ENCODE measurements at places on chromosomes 13 and 19.

- DNase-seq = no peak
These were observed 48.8 kb downstream of the KCTD15 start for GRCh38 chr19:33845498-33845897.

DNA sequence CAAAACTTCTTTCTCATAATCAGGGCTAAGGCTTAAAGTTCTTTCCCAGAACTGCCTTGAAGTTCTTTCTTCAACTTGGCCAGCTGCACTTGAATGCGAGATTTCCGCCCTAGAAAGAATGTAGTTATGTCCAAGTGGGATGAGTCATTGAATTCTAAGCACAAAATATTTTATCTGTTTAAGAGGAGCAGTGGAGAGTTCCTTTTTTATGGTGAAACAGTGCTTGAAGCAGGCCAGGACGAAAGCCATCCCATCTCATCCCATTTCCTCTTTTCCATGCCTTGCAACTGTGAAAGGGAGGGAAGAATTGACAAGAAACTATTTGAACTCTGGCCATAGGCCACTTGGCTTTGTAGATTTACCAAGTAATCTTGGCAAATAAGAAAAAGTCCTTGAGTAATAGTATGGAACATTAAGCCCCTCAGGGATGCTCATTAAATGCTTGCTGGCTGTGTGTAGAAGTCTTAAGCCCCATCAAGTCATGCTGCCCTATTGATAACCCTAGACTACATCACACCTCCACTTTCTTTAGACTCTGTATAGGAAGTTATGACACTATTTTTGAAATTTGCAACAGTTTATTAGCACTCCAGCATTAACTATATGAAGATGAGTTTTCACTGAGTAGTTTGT lies 174.5 kb downstream of the KCTD12 start:
- peak; percentile 98 for DNase-seq

DNA sequence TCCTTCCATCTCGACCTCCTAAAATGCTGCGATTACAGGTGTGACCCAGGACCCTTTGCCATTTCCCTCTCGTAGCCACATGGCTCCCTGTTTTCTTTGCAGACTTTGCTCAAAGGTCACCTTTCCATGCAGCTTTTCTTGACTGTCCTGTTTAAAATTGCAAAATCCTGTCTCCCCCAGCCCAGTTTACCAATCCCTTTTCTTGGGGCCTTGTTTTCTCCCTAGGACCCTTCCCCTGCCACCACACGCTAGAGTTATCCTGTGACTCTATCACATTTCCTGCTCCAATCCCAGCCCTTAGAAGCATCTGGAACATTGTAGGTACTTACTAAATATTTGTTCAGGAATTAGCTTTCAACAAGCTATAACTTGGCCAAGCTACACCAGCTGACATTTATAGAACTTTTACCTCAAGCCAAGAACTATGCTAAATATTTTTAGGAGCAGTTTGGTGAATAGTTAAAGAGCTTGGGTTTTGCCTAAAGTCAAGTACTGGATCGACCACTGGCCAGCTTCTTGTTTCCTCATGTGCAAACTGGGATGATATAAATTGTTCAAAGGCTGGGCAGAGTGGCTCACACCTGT lies 9.1 kb upstream of the SERTAD3 start:
- no peak for DNase-seq

DNA sequence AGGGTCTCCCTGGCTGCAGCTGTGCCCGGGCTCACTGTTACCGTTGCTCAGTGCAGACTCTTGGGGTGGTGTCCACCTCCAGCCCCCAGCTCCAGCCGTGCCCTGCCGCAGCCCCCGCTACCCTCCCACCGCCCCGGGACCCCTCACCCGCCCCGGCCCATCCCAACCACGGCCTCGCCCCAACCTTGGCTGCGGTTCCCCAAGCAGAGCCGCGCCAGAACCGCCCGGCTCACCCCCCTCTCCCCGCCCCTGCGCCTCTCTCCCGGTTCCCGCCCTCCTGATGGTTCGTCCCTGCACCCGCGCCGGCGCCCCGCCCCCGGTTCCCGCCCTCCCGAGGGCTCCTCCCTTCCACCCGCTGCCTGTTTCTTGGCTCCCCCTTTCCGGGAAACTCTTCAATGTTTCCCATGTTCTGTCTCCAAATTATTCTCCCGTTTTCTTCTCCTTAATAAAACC lies 40.3 kb downstream of the ANKRD10 start:
- DNase-seq = peak; percentile 16

- DNase-seq = peak; percentile 63
These were observed 10.1 kb downstream of the GRIN2D start for GRCh38 chr19:48403606-48404005.

GRCh38 chr13:43567608-43568007 lies 219.2 kb downstream of the ENOX1 start:
- DNase-seq = no peak

- no peak for DNase-seq
These were observed 43.9 kb upstream of the PEG3 start for GRCh38 chr19:56884441-56884840.

DNA sequence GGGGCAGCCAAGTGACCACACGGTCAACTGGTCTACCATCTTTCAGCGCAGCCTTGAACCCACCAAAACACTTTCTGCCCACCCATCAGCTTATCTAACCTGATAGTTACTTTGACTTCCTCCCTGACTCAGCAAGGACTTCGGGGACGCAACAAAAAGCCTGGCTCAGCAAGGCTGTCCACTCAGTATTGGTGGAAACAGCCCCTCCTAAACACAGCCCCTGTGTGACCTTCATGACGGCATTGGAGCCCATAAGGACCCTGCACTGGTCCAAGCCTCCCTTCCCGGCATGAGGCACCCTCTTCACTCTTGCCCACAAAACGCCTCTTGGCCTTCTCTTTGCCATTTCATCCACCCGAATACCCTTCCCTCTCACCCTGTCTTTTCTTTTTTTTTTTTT lies 39.1 kb downstream of the INSR start:
- no peak for DNase-seq

DNA sequence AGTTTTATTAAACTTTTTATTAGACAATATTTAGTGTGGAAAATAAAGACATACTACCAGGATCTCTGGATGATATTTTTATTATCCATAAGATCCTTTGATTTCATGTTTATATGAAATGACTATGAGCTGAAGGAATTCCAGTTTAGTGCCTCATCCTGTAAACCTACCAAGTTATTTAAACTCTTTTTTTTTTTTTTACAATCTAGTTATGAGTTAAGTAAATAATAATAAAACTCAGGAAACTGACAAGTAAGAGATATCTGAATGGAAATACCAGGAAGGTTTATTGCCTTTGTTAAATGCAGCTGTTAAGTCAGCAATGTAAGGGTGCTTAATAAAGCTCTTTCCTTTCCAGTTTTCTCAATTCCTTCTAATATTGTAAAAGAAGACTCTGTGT lies 53.9 kb downstream of the RXFP2 start:
- no peak for DNase-seq

GRCh38 chr19:4638317-4638716 lies 999 bp upstream of the TNFAIP8L1 start:
- DNase-seq = no peak

GRCh38 chr13:84640691-84641090 lies 758.4 kb upstream of the SLITRK1 start:
- no peak for DNase-seq
